ENCODE measurements at places on chromosomes 6 and 20.

GRCh38 chr6:122129313-122130025, 270.0 kb upstream of the HSF2 start:
- DNase-seq: no peak

DNA sequence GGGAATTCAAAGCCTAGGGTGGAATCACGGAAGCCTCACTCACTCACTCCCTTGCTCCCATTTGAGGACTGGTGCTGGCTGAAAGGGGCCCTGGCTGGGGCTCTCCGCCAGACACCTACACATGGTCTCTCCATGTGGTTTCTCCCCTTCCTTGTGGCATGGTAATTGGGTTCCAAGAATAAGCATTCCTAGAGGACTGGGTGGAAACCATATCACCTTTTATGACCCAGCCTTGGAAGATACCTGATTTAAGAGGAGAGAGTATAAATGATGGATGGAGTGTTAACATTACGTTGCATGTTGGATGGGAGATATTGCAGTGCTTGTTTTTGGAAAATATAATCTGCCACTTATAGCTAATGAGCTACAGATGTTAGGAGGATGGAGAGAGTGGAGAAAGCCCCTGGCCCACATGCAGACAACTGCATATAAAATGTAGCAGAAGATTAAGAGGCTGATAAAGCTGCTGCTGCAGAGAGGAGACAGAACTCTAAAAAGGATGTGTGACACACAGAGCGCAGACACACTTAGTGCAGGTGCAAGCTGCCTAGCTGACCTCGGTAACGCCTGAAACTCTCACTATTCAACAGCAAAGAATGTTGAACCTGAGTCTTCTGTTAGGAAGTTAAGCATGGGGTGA, 23.3 kb upstream of the CDKN1A start:
- no peak for DNase-seq

DNA sequence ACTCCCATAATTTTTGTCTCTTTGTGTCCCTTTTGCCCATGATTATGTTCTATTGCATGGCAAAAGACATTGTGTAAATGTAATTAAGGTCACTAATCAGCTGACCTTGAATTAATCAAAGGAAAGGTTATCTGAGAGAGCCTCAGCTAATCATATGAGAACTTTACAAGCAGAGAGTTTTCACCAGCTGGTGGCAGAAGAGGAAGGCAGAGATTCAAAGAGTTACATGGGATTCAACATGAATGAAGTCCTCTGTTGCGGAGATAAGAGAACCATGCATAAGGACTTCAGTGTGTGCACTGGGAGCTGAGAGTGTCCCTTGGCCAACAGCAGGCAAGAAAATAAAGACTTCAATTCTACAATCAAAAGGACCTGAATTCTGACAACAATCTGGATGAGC, 494.1 kb upstream of the ARID1B start:
- no peak for DNase-seq

DNA sequence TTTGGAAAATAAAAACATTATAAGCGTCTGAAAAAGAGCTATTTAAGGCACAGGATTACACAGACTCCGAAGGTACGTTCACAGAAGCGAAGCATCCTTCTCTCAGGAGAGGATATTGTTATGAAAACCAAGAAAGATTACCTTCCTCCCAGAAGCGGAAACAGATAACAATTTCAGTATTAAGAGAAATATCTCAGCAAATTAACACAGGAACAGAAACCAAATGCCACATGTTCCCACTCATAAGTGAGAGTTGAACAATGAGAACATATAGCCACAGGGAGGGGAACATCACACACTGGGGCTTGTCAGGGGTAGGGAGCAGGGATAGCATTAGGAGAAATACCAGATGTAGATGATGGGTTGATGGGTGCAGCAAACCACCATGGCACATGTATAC, 109.7 kb downstream of the CDK19 start:
- no peak for DNase-seq

GRCh38 chr6:14206391-14206790, 88.8 kb downstream of the CD83 start:
- DNase-seq: no peak

- DNase-seq: no peak
Measured at GRCh38 chr6:140388192-140388802, 1013.8 kb upstream of the CITED2 start.

- no peak for DNase-seq
Measured at GRCh38 chr20:56440346-56441007, 27.9 kb upstream of the RTF2 start.

DNA sequence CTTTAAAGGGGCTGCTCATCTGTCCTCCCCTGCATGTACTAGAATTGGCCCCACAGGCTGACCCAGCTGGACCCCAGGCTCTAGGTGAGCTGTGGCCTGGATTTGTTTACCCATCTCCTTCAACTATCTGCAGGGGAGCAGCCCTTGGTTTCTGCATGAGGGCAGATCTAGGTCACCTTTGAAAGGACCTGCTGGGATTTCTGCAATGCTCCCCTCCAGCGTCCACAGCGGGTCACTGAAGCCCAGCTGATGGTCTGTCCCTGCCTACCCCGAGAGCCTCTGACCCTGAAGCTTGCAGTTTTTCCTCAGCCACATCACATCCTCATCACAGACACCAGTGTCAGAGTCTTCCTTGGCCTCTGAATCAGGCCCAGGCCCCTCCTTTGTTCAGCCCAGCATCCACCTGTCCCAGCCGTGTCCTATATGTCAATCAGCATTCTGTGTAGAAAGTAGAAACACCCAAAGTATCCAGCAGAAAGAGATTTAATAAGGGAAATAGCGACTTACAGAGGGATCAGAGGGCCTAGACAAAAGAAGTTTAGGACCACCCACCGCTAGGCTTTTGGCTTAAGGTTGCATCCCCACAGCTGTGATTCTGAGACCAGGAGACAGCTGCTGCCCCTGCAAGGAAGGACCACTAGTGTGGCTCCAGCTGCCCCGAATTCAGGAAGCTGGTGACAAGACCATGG, 243.1 kb downstream of the LRFN2 start:
- no peak for DNase-seq

GRCh38 chr6:5590187-5590586, 328.9 kb downstream of the FARS2 start:
- no peak for DNase-seq

GRCh38 chr6:33071569-33071968, 1.9 kb downstream of the HLA-DPA1 start:
- DNase-seq: no peak

DNA sequence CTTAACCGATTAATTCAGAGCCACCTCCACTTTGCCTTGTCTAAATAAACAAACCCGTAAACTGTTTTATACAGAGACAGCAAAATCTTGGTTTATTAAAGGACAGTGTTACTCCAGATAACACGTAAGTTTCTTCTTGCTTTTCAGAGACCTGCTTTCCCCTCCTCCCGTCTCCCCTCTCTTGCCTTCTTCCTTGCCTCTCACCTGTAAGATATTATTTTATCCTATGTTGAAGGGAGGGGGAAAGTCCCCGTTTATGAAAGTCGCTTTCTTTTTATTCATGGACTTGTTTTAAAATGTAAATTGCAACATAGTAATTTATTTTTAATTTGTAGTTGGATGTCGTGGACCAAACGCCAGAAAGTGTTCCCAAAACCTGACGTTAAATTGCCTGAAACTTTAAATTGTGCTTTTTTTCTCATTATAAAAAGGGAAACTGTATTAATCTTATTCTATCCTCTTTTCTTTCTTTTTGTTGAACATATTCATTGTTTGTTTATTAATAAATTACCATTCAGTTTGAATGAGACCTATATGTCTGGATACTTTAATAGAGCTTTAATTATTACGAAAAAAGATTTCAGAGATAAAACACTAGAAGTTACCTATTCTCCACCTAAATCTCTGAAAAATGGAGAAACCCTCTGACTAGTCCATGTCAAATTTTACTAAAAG, 2.7 kb downstream of the FOXC1 start:
- DNase-seq: no peak

- DNase-seq: no peak
Measured at GRCh38 chr6:95795927-95796326, 218.6 kb downstream of the MANEA start.

DNA sequence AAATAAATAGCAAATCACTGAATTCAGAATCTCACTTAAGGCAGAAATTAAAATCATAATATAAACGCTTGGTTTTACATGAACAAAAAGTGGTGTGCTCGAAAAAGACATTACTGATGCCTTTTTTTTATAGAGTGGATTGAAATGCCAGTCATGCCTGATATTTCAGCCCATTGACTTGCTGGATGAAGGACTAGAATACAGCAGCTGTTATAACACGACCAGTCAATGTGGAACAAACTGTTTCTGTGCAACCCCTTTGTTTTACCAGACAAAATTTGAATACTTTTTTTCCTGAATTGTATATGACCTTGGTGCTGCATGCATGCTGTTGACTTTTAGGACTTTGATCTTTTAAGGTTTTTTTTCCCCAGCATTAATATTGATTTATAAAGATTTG, 150.0 kb downstream of the QKI start:
- no peak for DNase-seq

GRCh38 chr6:129609635-129610034, 100.3 kb downstream of the ARHGAP18 start:
- DNase-seq: no peak

- DNase-seq: peak; percentile 36
Measured at GRCh38 chr6:125995972-125996580, 9.7 kb downstream of the TRMT11 start.

GRCh38 chr6:14727494-14728395, 518.1 kb upstream of the JARID2 start:
- DNase-seq: no peak

GRCh38 chr20:26169506-26169905, 472.9 kb upstream of the ZNF337 start:
- no peak for DNase-seq

- DNase-seq: no peak
Measured at GRCh38 chr6:6880745-6881437, 226.9 kb upstream of the RREB1 start.

DNA sequence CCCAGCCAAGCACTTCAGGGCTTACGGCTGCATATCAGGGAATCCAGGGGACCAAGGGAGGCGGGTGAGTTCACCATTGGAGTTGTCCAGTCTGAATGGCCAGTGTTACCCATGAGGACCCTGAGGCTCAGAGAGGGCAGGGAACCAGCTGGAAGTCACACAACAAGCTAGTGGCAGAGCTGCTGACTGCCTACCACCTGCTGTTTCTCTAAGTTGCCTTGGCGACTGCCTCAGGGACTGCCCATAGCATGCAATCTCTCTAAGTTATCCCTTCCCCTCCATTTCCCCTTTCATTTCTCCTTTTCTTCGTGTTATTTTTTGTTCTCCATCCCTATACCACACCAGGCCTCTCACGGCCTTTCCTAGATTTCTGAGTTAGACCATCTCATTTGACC, 71.8 kb upstream of the SIRPA start:
- no peak for DNase-seq

DNA sequence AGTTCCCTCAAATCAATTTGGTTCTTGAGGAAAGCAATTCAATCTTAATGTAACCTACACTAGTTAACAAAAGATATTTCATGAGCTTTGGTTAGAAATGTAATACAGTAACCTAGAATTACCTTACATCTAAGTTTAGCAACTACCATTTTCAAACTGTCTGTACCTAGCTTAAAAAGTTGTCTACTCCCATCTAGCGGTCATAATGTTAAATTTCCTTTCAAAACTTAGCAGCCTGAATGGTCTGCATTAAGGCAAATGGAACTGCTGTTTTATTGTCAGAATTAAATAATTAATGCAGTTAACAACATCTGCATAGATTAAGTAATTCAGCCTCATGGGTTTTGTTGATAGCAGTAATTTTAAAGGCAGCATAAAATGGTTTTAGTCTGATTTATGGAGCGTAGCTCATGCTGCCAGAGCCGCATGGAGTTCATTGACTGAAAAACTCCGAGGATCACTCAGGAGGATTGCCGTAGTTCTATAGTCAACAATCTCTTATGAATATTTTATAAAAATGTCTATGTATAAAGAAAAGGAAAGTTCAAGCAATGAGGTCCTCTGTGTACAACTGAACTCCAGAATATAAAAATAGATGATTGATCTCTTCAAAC, 485.4 kb upstream of the MANEA start:
- DNase-seq: no peak

DNA sequence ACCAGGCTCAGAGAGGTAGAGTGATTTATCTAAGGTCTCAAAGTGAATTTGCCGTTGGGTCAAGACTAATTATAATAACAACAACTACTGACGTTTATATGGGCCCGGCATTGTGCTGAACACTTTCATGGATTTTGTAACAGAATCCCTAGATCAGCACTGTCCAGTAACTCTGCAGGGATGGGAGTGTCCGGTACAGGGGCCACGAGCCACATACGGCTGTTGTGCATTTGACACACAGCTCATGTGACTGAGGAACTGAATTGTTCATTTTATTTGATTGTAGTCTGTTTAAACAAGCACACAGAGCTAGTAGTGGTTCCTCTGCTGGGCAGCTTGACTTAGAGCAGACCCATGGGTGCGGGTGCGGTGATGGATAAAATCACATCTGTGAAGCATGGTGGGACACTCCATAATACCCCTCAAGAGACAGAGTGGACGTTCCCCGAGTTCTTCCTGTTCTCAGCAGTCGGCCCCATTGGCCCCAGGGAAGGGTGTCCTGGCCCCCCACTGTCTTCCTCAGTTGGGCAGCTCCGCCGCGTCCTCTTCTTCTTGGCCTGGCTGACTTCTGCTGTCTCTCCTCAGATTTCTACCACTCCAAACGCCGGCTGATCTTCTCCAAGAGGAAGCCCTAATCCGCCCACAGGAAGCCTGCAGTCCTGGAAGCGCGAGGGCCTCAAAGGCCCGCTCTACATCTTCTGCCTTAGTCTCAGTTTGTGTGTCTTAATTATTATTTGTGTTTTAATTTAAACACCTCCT, 6.8 kb downstream of the CDKN1A start:
- DNase-seq: no peak

- no peak for DNase-seq
Measured at GRCh38 chr6:63372951-63373533, 53.3 kb upstream of the LGSN start.

DNA sequence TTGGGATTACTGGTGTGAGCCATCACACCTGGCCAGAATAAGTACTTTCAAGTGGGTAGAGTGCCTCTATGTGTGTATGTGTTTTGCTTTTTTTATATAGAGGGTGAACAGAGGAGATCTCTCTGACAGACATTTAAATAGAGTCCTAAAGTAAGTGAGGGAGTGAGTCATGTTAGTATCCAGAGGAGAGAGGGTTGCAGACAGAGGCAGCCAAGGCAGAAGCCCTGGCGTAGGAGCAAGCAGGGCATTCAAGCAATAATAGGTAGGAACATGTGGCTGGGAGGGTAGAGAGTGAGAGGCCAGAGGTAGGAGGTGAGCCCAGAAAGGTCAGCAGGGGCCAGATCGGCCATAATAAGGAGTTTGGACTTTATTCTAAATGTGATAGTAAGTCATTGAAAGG, 48.9 kb downstream of the PHF20 start:
- DNase-seq: no peak

DNA sequence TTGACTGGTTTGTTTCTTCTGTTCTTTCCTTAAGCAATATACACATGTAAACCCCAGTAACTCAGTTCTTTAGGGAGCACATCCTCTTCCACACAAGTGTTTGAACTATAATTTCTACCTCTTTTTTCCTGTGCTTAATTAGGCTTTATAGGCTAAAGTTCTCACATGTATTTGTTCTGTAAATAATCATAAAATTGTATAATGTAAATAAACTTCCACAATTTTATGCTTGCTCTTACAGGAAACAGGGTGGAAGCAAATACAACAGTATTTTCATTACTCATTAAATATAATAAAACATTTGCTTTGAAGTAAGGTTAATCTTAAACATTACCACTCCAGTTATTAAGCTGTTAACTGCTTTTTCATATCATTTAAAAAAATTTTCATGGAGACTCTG, 26.9 kb downstream of the GPRC6A start:
- no peak for DNase-seq

All from ELF-1 (cell line).